Esophagus squamous epithelium (tissue), 5 donors: ENCODE measurements at places on chromosomes 2 and 18.

- no peaks in the 10 kb centered on the region for H3K27me3 ChIP-seq
- no peak overlapping the region for H3K4me3 ChIP-seq
- no peak for DNase-seq
- no peak overlapping the region for H3K27ac ChIP-seq
- H3K4me1 ChIP-seq = no peaks in the 10 kb centered on the region
Measured at GRCh38 chr18:75728621-75729020, 301.1 kb upstream of the SMIM21 start.

DNA sequence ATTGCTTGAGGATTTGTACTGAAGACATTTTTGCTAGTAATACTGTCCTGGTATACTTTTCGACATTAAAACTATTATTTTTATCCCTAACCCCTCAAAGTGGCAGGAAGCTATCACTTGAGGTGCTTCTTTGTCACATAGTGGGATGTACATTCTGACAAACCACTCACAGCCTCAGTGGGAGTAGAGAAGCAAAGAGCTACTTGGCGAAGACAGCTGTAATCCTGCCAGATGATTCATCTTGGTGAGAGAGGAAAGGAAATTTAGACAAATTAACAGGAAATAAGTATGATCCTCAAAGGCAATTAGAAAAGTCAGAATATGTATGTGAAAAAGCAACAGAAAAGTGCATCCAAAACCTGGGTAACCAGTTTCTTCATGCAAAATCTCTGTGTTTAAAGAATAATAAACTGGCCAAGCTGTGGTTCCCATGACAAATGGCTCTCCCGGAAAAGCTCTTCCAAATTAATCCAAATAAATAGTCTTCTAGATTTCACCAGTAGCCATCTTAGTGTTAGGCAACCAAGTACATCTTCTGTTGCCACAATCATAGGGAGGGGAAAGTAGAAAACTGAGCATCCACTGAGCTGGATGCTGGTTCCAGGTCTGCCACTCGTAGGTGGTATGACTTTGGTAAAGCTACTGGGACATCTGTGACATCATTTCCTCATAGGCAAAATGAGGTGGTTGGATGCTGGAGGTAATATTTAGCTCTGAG lies 308.0 kb upstream of the LYPD1 start:
- H3K4me1 ChIP-seq = no peaks in the 10 kb centered on the region
- H3K27ac ChIP-seq = no peak overlapping the region
- DNase-seq = no peak
- H3K27me3 ChIP-seq = no peaks in the 10 kb centered on the region

- no peak overlapping the region for H3K4me3 ChIP-seq
- H3K36me3 ChIP-seq = no peaks in the 10 kb centered on the region
- no peak overlapping the region for H3K27ac ChIP-seq
- H3K4me1 ChIP-seq = no peaks in the 10 kb centered on the region
Measured at GRCh38 chr2:197297266-197297665, 13.3 kb downstream of the ANKRD44 start.

GRCh38 chr2:95025406-95026319 lies at the start of gene MAL:
MAL (plus strand) TSS chr2:95025708; CDS start chr2:95025793, 85 bp downstream.
- H3K4me3 ChIP-seq = peak within 1 kb of the TSS; percentile 70
- no peaks in the 10 kb centered on the region for H3K27me3 ChIP-seq
- no peaks in the 10 kb centered on the region for H3K36me3 ChIP-seq
- DNase-seq = no peak
- H3K4me1 ChIP-seq = peaks cover 17% of the 10 kb centered on the region
- peak within 1 kb of the TSS; percentile 90 for H3K27ac ChIP-seq

GRCh38 chr2:2714408-2714807 lies 383.3 kb upstream of the MYT1L start:
- H3K36me3 ChIP-seq = no peaks in the 10 kb centered on the region
- H3K27ac ChIP-seq = no peak overlapping the region
- no peaks in the 10 kb centered on the region for H3K27me3 ChIP-seq
- no peaks in the 10 kb centered on the region for H3K4me1 ChIP-seq
- H3K4me3 ChIP-seq = no peak overlapping the region

- no peaks in the 10 kb centered on the region for H3K27me3 ChIP-seq
- no peak for DNase-seq
- H3K27ac ChIP-seq = no peak overlapping the region
- H3K4me1 ChIP-seq = no peaks in the 10 kb centered on the region
Measured at GRCh38 chr18:54130177-54130576, 94.3 kb downstream of the MBD2 start.

- H3K27me3 ChIP-seq = no peaks in the 10 kb centered on the region
- H3K36me3 ChIP-seq = no peaks in the 10 kb centered on the region
Measured at GRCh38 chr18:35041815-35042387, 688 bp downstream of the MAPRE2 start.

DNA sequence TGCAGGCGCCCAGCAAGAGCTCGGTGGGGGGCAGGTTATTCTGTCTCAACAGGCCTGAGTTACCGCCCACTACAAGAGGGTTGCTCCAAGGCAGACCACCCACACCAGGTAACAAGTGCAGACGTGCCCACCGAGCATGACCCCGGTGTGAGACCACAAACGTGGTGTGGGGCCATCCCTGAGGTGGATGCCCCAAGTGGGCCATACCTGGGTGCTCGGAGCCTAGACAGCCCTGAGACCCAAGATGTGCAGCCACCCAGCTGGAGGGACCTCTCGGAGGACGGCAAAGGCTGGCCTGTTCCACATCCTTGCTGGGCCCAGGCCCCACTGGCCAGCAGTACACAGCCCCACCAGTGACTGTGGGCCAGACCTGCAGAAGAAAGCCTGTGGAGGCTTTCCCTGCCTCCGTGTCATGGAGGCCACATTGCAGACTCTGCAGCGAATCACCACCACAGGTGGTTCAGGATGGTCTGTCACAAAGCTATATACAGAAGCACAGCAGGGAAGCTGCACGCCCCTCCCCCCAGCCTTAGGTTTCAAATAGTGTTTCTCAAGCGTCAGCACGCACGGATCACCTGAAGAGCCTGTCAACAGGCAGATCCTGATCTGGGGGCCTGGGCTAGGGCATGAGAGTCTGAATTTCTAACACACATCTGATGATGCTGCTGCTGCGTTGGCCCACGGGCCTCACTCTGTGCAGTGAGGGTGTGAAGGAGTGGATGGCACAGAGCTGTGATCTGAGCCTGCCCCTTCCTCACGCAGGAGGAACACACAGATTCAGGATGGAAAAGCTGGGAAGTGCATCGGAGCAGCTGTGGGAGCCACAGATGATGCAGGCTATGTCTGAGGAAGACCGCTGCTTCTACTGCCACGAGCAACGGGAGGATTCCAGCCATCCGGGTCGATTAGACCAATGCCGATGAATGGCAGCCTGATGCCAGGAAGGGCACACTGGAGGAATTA lies 96.8 kb downstream of the UXS1 start:
- no peak overlapping the region for H3K4me3 ChIP-seq
- peaks cover 89% of the 10 kb centered on the region for H3K36me3 ChIP-seq
- no peaks in the 10 kb centered on the region for H3K27me3 ChIP-seq
- no peaks in the 10 kb centered on the region for H3K4me1 ChIP-seq
- no peak overlapping the region for H3K27ac ChIP-seq

- peak overlapping the region; percentile 38 for H3K27ac ChIP-seq
- no peaks in the 10 kb centered on the region for H3K27me3 ChIP-seq
- no peak overlapping the region for H3K4me3 ChIP-seq
- no peak for DNase-seq
- no peaks in the 10 kb centered on the region for H3K36me3 ChIP-seq
Measured at GRCh38 chr18:56083523-56084287, 495.7 kb upstream of the TCF4 start.

DNA sequence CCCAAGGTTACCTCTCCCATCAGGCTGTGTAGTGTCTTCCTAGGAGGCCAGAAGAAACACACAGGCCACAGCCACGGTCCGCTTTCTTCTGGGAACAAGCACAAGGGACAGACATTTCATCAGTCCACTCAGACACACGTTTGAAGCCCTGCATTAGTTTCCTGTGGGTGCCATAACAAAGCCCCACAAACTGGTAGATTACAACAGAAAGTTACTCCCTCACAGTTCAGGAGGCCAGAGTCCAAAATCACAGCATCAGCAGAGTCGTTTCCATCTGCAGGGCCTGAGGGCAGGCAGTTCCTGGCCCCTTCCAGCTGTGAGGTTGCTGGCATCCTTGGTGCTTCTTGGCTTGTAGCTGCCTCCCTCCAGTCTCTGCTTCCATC lies 8.8 kb upstream of the PRLH start:
- peaks cover 7% of the 10 kb centered on the region for H3K4me1 ChIP-seq
- DNase-seq = no peak
- no peaks in the 10 kb centered on the region for H3K27me3 ChIP-seq
- no peak overlapping the region for H3K27ac ChIP-seq
- H3K4me3 ChIP-seq = no peak overlapping the region

DNA sequence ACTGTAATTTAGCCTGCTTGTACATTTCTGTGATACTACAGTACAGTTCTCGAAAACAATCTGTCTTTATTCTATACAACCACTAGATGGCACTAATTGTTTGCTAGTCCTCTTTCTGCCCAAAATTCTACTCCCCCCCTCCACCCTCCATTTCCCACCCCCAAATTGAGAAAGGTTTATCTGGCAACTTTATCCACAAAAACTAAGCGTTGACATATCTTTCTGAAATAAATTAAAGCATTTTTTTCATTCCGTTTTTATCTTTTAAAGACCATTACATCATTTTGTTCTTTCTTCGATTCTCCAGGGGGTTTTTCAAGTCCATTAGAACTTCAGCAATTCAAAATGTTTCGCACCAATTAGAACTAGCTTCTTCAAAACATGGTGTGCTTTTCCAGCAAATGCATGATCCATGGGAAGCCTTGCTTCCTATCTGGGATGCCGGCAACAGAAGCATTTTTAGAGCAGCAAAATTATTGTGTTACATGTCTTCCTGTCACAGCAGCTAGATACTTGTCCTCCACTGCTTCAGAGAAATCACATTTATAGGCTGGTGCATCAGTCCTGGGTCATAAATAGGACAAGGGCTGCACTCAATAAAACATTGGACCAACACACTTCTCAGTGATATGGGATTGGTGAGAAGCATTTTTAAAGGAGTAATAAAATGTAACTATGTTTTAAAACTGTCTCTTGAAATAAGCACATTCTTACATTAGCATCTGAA lies 241.3 kb downstream of the PAX3 start:
- H3K4me3 ChIP-seq = no peak overlapping the region
- H3K4me1 ChIP-seq = no peaks in the 10 kb centered on the region
- H3K27me3 ChIP-seq = peaks cover 3% of the 10 kb centered on the region
- DNase-seq = no peak
- no peaks in the 10 kb centered on the region for H3K36me3 ChIP-seq
- H3K27ac ChIP-seq = no peak overlapping the region

DNA sequence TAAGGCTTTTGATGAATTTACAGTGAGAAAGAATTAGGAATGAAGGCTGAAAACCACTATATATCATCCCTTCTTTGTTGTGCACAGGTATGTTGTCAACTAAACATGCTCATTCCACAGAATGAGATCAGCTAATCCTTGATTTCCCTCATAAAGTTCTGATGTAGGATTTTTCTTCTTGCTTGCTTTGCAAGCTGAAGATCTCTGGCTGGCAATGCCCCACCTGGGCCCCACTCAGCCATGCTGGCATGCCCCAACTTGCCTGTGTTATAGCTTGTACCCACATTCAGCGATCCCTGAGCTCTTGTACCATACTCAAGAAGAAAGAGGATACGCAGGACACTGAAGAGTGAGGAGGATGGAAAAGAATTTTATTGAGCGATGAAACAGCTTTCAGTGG lies 18.0 kb upstream of the SERPINB11 start:
- H3K27me3 ChIP-seq = no peaks in the 10 kb centered on the region
- no peaks in the 10 kb centered on the region for H3K36me3 ChIP-seq
- peak overlapping the region; percentile 81 for H3K27ac ChIP-seq
- no peak for DNase-seq

GRCh38 chr2:8154270-8154669 lies 527.6 kb upstream of the ID2 start:
- DNase-seq = no peak
- no peaks in the 10 kb centered on the region for H3K36me3 ChIP-seq
- no peaks in the 10 kb centered on the region for H3K4me1 ChIP-seq
- H3K27ac ChIP-seq = no peak overlapping the region
- no peak overlapping the region for H3K4me3 ChIP-seq
- no peaks in the 10 kb centered on the region for H3K27me3 ChIP-seq

- H3K27me3 ChIP-seq = no peaks in the 10 kb centered on the region
- H3K27ac ChIP-seq = no peak overlapping the region
- DNase-seq = no peak
- no peaks in the 10 kb centered on the region for H3K36me3 ChIP-seq
Measured at GRCh38 chr2:106904242-106904641, 18.3 kb upstream of the ST6GAL2 start.

- no peak for DNase-seq
- no peak overlapping the region for H3K27ac ChIP-seq
- H3K27me3 ChIP-seq = no peaks in the 10 kb centered on the region
- H3K4me3 ChIP-seq = no peak overlapping the region
- H3K4me1 ChIP-seq = peaks cover 35% of the 10 kb centered on the region
Measured at GRCh38 chr2:227848146-227848545, 23.3 kb upstream of the DAW1 start.

DNA sequence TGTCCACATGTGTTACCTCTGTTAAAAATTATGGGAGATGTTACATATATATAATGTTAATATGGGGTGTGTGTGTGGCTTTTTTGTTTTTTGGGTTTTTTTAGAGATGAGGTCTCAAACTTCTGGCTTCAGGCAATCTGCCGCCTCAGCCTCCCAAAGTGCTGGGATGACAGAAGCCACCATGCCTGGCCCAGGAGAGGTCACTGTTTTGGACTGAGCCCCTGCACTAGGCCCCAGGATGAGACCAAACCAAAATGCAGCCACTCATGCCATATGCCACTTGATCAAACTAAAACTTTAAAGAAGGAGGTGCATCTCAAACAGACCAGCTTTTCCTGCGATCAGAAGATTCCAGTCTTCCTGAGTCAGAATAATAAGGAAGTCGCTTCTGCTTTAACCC lies 2.5 kb downstream of the ADI1 start:
- H3K4me1 ChIP-seq = peaks cover 25% of the 10 kb centered on the region
- H3K27me3 ChIP-seq = no peaks in the 10 kb centered on the region
- H3K4me3 ChIP-seq = no peak overlapping the region
- peaks cover 31% of the 10 kb centered on the region for H3K36me3 ChIP-seq
- H3K27ac ChIP-seq = no peak overlapping the region
- DNase-seq = no peak
